Mesothelial cell of epicardium (in vitro differentiated cells): ENCODE measurements at places on chromosomes 5 and 9.

DNA sequence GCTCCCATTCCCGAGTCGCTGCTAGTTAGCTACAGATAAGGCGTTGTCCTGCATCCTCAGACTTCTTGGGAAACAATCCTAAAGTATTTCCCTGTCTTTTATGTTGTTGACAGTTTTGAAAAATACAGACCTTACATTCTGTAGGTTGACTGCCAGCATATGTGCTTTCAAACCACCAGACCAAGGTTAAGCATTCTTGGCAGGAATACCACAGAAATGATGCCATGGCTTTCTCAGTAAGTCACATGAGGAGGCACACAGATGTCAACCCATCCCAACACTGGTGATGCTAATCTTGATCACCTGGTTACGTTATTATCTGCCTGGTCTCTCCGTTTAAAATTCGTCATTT lies 871 bp downstream of the GLE1 start:
- no peak for DNase-seq

GRCh38 chr9:110143950-110144545 lies 63.9 kb downstream of the C9orf152 start:
- DNase-seq, result no peak

DNA sequence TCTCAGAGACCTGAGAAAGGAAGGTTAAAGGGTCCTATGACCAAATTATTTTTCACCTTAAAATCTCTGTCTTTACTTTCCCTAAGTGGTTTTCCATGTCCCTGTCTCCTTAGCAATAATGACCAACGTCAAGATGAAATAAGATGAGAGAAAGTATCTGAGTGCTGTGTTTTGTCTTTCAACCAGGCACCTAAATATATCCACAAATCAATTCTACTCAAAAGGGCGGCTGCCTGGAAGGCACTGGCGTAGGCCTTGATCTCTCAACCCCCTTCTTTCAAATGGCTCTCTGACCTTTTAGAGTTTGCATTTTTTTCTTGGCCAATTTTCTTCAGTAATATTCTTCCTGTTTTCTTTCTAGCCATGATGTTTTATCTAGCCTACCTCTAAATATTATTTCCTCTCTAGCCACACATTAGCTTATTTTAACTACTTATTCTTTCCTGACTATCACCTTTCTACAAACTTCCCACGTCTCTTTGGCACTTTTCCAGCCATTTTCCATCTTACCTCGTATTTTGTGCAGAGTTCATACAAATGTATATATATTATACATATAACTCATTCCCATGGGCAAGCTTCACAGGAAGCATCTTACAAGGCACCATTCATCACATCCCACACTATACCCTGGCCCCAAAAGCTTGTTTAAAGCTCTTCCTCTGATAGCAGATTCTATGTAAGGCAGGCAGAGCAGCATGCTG lies 204.5 kb downstream of the SNX18 start:
- DNase-seq, result no peak

- DNase-seq, result no peak
These were observed 137.9 kb downstream of the SEC61B start for GRCh38 chr9:99360026-99360425.

DNA sequence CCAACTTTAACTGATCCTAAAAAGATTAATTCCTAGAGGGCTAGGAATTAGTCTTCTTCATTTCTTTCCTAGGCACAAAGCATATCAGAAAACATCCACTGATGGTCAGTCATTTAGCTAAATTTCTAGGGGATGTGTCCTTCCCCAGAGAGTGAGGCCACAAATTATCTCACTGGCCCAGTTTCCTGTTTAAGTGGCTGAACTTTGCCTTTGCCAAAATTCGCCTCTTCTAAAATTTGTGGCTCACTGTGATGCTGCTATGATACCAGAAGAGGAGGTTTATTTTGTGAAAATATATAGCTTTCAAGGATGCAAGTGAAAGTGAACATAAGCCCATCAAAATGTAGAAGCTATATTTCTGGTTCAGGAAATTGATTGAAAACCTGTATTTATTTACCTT lies 98.1 kb upstream of the FER start:
- no peak for DNase-seq

DNA sequence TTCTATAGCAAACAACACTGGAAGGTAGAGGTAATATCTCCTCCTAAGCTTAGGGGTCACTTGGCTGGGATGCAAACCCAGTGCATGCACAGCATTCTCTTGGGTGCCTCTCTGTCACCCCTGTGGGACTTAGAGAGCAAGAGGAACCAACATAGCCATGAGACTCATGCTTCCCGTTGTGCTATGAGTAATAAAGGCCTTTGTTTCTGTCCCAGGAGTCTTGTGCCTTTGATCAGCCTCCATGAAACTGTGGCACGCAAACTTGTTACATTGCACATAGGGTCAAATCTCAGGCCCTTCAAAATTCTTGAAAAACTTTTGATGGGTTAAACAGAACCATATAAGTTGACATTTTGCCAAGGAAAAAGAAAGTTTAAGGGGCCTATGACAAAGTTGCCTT lies 272.8 kb downstream of the TAF11L14 start:
- no peak for DNase-seq

DNA sequence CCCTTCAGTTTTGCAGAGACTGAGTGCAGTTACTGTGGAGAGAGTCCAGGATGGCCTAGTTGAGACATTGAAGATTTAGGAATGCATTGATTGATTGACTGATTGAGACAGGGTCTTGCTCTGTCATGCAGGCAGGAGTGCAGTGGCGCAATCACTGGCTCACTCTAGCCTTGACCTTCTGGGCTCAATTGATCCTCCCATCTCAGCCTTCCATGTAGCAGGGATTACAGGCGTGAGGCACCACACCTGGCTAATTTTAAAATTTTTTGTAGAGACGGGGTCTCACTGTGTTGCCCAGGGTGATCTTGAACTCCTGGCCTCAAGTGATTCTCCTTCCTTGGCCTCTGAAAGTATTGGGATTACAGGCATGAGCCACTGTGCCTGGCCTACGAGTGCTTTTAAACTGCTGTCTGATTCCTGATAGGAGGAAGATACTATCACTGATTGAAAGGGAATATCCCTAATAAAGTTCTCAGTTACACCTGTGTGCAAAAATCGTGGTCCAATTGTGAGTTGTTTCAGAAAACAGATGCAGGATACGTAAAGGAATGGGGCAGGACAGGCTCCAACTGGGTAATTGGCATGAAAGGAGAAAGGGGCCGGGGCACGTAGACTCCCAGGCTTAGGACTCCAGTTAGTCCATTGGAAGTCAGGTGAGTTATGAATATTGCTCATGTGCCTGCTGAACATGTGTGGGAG lies 87.5 kb downstream of the KDM4C start:
- DNase-seq, result no peak

GRCh38 chr5:71475788-71476384 lies 20.4 kb downstream of the BDP1 start:
- DNase-seq, result no peak

DNA sequence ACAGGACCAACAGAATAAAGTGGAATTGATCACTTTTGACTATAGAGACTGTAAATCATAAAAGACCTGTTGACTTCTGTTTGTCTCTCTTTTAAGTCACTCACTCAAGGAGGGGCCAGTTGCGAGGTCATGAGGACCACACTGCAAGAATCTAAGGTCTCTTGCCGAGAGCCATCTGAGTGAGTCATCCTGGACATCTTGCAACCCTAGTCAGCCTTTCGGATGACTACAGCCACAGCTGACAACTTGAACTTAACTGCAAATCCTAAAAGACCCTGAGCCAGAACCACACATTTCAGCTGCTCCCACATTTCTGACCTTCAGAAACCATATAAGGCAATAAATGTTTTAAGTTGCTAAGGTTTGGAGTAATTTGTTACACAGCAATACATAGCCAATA lies 129.7 kb upstream of the RAD23B start:
- no peak for DNase-seq

DNA sequence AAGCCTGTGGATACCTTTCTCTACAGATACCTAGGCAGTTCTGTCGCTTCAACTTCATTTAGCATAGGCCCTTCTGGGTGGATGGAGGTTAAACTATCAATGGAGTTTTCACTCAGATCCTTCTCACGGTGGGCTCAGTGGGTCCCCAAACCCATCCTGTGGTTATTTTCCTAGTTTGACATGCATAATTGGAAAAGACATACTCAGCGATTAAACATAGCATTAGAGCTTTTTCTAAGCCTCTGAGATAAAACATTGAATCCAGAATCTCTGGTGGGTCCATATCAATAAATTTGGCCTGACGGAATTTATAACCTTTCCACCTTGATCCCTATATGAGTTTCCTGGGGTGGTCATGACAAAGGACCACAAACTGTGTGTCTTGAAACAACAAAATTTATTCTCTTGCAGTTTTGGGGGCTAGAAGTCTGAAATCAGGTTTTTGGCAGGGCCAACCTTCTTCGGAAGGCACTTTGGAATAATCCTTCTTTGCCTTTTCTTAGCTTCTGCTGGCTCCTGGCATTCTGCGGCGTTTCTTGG lies 1.7 kb upstream of the OTULIN start:
- no peak for DNase-seq

- no peak for DNase-seq
These were observed 915 bp downstream of the HSDL2 start for GRCh38 chr9:112380825-112381221.

DNA sequence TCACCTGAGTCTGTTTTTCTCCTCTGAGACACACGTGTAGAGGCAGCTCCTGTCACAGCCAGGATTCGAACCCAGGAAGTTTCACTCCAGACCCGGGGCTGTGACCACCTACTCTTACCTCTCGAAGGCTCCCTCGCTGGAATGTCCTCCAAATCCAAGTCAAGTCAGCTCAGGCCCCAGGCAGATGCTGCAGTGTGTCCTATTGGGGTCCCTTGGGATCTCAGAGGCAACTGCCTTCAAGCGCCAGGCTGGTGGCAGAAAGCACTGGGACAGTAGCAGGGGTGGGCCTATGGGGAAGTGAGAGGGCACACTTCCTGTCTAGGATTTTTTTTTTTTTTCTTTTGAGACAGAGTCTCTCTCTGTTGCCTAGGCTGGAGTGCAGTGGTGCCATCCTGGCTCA lies 762 bp upstream of the ST6GALNAC4 start:
- no peak for DNase-seq

GRCh38 chr5:305050-305449 lies 16.5 kb upstream of the AHRR start:
- DNase-seq, result no peak

DNA sequence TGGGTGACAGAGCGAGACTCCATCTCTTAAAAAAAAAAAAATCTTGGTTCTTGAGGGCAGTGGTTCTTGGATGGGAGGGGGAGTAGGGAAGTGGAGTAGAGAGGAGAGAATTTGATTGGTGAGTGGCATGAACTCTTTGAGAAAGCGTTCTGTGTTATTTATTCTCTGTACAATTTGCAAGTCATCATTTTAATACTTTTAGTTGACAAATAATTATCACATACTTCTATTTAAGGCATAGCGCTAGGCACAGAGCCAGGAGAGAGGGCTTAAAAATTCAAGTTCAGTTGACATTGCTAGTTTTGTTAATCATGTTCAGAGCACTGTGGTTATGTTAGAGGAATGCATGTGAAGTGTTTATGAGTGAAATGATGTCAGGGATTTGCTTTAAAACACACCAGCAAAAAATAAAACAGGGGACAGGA lies 24.6 kb downstream of the HSDL2 start:
- DNase-seq, result no peak

DNA sequence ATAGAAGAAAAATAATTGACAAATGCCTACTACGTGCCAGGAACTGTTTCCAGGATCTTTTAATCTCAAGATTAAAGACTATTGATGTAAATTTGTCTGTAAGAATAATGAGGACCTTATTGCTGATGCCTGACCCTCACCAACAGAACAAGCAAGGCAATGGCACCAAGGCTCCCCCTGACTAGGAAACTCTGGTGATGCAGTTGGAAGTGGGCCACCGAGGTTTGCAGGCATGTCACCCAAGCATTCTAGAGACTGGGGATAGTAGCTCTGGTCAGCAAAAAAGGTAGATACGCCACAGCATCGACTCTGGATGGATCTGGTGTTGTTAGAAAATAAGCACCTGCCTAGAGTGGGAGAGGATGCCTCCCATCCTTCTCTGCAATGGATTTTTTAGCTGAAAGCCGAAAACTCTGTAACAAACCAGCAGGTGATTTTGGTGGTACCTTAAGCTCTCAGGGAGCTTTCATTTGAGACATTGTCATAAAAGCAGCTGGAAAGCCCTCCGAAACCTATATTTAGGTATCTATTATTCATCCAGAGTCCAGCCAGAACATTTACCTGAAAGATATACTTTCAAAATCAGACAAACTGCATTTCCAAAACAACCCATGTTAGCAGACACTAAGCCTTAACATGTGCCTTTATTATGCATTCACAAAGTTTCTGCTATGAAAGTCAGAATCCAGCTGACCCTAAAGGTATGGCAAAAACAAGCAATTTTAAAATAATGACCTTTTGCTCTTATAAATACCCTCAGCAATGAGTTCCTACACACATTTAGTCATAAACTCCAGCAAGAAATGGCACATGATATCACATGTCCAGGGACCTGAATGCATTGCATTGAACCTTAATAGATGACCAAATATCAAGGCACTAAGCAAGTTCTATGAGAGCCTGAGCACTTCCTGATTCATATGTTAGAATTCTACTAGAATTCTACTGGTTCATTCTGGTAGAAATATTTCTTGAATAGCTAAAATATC lies 308.4 kb downstream of the PDE4D start:
- DNase-seq, result no peak

- no peak for DNase-seq
These were observed 21.4 kb upstream of the SNAPC3 start for GRCh38 chr9:15401266-15401665.

- DNase-seq, result peak; percentile 78
These were observed 122.0 kb downstream of the GDNF start for GRCh38 chr5:37717613-37718431.

DNA sequence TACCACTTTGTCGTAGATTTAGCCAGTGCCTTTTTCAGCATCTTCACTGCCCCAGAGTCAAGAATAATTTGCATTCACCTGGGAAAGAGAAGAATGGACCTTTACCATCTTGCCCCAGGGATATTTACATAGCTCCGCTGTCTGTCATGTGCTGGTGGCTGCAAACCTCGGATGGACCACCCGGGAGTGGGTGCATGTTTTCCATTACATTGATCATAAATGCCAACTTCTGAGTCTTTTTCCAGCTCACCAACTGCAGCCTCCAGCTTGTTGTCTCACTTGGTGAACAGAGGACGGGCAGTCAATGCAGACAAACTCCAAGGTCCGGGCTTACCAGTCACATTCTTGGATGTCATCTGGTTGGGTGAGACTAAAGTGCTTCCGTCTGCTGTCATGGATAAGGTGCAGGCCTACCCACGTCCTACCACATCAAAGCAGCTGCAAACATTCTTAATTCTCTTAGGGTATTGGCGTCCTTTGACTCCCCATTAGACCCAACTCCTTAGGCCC lies 155.8 kb upstream of the APC start:
- no peak for DNase-seq
